ENCODE measurements at places on chromosomes 4 and X.

- peak; percentile 57 for DNase-seq
Observed at GRCh38 chr4:71833232-71833900, 49.5 kb upstream of the GC start.

GRCh38 chr4:7646384-7647061, 211.8 kb upstream of the PSAPL1 start:
- no peak for DNase-seq

DNA sequence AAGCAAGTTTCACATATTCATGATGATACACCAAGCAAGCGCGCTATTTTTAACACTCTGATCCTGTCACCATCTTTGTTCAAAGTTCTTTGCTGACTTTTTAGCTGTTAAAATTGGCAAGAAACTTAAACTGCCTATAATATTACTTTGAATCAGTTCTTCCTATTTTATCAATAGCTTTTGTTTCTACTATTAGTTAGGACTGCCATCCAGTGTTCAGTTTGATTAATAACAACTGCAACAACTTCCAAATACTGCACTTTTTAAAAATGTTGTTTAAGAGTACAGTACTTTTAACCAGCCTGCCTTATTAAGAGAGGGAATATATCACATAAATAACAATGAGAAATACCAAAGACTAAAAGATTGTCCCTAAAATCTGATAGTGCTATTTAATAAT, 614.3 kb downstream of the FAM133A start:
- DNase-seq: no peak

DNA sequence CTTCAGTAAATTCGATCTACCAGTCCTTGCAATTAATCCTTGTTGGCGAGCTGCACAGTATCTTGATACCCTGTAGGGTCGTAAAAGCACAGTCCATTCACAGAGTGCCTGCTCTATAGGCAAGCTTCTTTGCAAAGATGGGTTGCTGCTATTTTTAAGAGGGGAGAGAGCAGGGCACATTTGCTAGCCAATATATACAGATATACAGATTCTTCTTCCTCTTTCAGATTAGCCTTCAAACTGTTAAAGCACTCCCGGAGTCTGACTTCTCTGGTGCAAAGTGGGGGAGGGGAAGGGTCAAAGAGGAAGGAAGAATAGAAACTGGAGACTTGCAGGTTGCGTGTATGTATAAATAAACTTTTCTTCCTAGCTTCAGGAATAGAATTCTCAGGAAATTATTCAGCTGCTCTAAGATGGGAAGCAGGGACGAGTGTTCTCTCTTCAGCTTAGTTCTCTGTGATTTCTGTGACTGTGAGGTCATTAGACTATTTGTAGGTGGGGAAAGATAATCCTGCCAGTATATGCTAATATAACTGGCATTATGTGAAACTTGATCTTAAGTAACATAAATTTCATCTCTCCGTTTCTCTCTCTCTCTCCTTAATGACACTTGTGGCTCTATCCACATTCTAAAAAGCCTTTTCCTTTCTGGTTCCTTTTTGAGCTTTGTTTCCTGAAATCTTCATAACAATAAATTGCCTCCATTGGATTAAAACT, at the start of gene CYSLTR1:
TSS of gene CYSLTR1 (minus strand) at position 242 of the 717 bp plus-strand sequence. CDS start 53,865 bp downstream, outside the sequence.
- no peak for DNase-seq

DNA sequence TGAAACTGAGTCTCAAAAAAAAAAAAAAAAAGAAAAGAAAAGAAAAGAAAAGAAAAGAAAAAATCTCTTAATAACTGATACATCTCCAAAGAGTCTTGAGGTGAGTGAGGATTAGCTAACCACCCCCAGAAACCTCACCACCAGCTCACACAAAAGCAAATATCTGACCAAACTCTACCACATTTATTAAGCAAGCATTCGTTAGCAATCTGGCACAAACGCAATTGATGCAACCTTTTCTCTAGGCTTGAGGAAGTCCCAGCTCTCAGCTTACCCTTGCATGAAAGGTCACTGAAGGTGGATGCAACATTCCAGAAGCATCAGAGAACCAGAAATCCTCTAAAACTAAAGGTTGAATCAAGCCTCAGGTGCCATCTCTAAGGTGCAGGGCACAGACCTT, 231.9 kb upstream of the BCOR start:
- no peak for DNase-seq

GRCh38 chr4:112085156-112086035, 59.9 kb upstream of the FAM241A start:
- DNase-seq: no peak

DNA sequence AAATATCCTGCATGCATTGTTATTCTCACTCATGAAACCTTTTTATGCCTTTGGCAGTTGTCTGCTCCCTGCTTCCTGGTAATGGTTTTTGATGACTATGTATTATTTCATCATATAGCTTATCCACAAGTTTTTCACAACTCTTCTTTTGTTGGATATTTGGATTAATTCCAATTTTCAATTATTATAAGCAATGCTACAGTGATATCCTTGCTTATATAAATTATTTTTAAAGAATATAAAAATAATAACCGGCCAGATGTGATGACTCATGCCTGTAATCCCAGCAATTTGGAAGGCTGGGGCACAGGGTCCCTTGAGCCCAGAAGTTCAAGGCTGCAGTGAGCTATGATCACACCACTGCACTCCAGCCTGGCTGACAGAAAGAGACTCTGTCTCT, 47.0 kb downstream of the ASIC5 start:
- no peak for DNase-seq
